ENCODE measurements at places on chromosomes 7 and 10.
A peak's percentile ranks its signal among the peaks of the same experiment; 100 is the strongest.

- DNase-seq: no peak
Measured at GRCh38 chr10:43970717-43971116, 322.0 kb upstream of the ZNF32 start.

GRCh38 chr7:127683776-127684681 lies 32.0 kb downstream of the SND1 start:
- no peak for DNase-seq

GRCh38 chr10:129170812-129171211 lies 296.2 kb upstream of the MGMT start:
- no peak for DNase-seq

DNA sequence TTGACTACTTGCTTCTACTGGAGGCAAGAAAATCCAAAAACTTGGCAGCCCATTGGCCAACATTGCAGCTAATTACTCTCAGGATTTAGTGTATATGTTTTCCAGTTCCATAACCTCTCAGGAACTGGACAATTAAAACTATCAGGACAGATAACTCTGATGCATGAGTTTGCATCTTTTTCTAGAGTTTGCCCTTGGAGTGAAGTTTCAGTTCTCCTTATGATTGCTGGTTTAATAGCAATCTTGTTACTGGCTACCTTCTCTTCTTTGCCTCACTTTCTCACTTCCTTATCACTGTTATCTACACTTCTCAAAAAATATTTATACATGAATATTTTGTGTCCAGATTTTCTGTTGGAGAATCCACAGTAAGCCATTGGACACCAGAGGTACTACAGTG lies 735.9 kb downstream of the PCDH15 start:
- DNase-seq: no peak

- no peak for DNase-seq
Measured at GRCh38 chr10:76736392-76736791, 901.2 kb downstream of the KCNMA1 start.

- DNase-seq: no peak
Measured at GRCh38 chr7:115499956-115500355, 530.6 kb downstream of the TFEC start.

- peak; percentile 36 for DNase-seq
Measured at GRCh38 chr10:66931340-66931948, 5.6 kb downstream of the LRRTM3 start.

- DNase-seq: no peak
Measured at GRCh38 chr10:19231034-19231433, 182.4 kb downstream of the MALRD1 start.

DNA sequence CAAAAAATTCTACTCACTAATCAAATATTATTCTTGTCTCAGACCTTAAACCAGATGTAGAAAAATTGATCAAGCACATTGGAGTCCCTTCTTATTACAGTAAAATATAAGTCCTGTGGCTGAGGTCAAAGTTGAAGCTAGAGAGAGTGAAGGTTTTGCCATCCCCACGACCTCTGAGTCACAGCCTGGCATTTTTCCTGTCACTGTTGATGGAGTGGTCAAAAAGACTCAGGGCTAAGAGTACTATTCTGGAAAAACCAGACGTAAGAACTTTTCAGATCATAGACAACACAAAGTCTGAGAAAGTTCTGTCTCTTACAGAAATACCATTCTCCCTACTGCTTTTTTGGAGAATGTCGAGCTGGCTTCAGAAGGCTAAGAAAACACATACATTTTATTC lies 323.7 kb upstream of the ANKRD30A start:
- no peak for DNase-seq

GRCh38 chr10:132906106-132906505 lies 36.3 kb downstream of the CFAP46 start:
- no peak for DNase-seq

All from GM04504 (cell line).